HTR-8/SVneo (cell line): ENCODE measurements at places on chromosomes 4 and X.

GRCh38 chr4:6332042-6332668 lies 62.5 kb downstream of the WFS1 start:
- peak; percentile 50 for DNase-seq

- no peak for DNase-seq
Observed at GRCh38 chr4:113979905-113980615, 613 bp upstream of the ARSJ start.

DNA sequence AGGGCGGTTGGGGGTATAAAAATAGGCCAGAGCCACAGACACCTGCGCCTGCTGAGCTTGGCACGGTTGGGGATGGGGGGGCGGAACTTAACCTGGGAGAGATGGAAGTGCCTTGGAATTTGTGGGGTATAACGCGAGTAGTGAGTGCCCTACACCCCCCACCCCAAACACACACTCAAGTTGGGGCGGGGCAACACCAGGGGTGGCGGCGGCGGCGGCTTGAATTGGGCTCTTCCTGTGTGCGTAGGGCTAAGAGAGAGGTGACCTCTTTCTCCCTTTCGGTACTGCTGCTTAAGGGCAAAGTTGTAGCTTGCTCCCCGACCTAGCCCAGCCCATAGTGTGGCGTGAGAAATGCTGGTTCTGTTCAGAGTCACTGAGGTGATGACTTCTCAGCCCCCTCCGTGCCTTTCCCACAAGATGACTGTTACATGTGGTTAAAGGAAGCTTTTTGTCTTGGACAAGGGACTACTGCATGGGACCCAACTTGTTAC lies 839 bp downstream of the STK26 start:
- no peak for DNase-seq

DNA sequence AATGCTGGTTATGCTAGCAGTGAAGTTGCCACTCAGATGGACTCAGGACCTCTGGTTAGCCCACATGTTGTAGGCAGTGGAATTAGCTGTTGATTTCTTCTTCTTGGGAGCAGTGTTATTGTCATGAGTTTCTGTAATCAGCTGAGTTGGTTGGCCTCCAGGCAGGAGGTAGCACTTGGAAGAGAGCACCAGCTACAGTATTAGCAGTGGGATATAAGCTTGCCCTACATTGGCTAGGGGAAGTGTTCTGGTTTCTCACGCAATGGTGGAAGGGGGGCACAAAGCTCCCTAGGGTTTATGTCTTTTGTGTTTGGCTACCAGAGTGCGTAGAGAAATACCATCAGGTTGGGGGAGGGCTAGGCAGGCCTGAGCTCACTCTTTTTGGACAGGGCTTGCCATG lies 34.0 kb upstream of the UCP1 start:
- DNase-seq: no peak

DNA sequence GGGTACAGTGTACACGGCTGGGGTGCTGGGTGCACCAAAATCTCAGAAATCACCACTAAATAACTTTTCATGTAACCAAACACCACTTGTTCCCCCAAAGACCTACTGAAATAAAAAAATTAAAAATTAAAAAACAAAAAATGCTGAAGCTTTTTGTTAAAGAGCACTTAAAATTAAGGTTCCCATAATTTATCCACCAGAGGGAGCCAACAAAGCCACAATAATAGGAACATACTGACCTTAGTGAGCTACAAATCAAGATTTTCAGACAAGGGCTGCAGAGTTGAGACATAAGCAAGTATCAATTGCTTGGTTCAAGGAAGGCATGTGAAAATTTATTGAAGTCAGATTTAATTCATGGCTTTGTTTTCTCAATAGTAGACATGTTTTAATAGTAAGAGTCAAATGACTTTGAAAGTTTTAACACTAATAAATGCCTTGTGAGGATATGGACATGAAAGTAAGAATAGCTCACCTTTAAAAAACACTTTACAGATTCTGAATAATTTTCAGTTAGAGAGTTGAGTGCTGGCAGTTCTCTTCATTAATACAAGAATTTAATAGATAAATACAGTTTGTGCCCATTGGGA lies 43.0 kb upstream of the SCOC start:
- peak; percentile 32 for DNase-seq

- DNase-seq: no peak
Observed at GRCh38 chr4:147794314-147794680, 62.4 kb downstream of the ARHGAP10 start.

DNA sequence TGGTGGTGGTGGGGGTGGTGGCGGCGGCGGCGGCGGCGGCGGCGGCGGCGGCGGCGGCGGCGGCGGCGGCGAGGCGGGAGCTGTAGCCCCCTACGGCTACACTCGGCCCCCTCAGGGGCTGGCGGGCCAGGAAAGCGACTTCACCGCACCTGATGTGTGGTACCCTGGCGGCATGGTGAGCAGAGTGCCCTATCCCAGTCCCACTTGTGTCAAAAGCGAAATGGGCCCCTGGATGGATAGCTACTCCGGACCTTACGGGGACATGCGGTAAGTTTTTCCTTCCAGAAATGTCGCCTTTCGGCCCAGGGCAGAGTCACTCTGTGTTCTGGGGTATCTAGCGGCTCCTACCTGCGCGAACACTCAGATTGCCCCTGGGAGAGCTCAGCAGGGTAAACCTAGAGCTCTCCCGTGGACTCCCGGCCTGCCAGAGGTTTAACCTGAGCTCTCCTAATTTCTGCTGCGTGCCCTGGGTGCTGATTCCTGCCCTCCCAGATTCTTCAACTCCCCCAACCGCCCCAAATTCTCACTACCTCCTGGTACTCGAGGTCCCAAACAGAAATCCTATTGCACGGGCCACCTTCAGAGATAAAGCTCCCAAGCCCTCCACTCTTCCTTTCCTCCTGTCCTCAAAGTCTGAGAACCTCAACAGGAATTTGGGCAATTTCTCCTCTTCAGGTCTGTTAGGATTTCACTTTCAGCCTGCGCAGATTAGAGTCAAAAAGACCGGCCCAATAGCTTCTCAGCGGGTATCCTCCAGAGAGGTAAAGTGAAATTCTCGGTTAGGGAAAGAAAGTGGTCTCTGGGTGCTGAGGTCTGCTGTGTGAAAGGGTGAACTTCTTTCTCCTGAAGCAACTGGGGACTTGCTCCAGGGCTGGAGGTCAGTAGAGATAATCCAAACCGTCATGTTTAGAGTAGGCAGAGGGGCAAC lies 2.9 kb downstream of the AR start:
- DNase-seq: no peak

DNA sequence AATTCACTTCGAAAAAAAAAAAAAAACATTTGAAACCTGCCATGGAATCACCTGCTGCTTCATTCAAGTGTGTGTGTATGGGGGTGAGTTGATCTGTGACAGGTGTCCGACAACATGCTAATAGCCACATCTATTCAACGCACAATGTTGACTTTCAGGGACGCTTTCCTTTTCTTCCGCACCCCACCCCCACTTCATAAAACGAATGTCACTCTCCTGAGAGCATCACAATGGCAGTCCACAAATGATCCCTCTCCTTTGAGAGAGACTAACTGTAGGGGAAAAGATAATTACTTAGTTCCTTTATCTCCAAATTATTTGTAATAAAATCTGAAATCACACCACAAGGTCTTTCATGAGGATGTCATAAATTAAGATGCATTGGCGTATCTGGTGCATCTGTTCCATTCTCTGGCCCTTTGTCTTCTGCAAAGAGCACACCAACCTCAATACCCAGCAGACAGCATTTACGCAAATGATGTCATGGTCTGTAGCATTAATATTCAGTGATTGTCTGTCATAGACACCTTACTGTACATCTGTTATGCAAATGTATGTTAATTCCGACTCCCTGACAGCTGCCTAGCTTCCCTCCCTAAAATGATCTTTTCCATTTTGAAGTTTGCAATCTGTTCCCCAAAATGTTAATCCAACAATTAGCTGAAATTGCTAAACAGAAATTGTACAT lies 640.0 kb upstream of the BOD1L1 start:
- no peak for DNase-seq

GRCh38 chr4:153438916-153439756 lies 27.0 kb upstream of the TMEM131L start:
- no peak for DNase-seq

GRCh38 chr4:124953486-124953885 lies 241.0 kb upstream of the ANKRD50 start:
- no peak for DNase-seq

GRCh38 chr4:43394976-43395375 lies 502.5 kb downstream of the GRXCR1 start:
- no peak for DNase-seq

GRCh38 chr4:113822555-113823290 lies 61.2 kb upstream of the CAMK2D start:
- no peak for DNase-seq
